ENCODE measurements at places on chromosomes 13 and 19.
A peak's percentile ranks its signal among the peaks of the same experiment; 100 is the strongest.

DNA sequence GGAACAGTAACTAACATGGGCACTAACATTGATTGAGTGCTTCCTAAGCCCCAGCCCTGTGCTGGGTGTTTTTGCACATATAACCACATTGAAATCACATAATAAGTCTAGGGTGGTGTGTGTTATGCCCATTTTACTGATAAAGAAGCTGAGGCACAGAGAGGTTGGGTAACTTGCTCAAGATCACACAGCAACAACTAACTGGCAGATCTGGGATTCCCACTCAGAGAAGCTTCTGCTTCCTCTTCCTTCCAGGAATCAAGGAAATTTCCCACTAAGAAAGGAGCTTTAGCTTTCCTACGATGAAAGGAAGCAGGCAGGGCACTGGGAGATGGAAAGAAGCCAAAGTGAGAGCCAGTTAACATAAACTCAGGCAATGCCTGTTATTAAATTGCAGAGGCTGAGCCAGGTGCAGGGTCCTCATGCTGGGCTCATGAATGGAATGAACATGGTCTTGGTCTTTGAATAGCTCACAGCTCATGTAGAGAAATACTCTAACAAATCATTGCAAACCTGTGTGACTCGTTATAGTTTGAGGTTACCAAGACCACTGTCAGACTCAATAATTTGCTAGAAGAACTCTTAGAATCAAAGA is 10.1 kb downstream of the SSC5D start:
- DNase-seq, result no peak

- DNase-seq, result no peak
These were observed 339.9 kb downstream of the SLC7A1 start for GRCh38 chr13:29255567-29255966.

DNA sequence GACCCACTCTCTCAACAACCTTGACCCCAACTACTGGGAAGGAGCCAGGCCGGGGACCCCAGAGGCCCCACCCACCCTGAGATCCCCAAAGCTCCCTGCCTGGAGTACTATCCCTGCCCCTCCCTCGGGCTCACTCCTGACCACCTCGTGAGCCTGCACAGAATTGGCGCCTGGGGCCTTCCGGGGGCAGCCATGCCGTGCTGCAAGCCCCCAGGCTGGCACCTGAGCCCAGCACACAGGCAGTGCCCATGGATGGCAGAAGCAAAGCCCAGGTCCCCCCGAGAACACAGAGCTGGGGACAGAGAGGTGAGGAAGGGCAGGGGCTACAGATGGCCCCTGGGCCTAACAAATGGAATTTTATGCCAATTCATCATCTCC is 13.9 kb downstream of the LSM4 start:
- DNase-seq, result no peak

GRCh38 chr13:110307767-110308655 is 927 bp downstream of the COL4A2 start:
- DNase-seq, result peak; percentile 78

DNA sequence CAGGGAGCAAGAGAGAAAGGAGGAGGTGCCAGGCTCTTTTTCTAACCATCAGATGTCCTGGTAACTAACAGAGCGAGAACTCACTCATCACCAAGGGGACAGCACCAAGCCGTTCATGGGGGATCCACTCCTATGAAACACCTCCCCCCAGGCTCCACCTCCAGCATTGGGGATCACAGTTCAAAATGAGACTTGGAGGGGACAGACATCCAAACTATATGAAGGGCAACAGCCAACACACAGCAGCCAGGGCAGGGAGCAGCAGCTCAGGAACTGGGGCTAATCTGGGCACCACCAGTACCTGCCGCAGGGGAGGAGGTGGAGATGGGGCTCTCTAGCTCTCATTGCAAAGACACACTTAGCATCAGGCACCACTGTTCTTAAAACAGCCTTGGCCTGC is 34.3 kb upstream of the VSTM2B start:
- no peak for DNase-seq

DNA sequence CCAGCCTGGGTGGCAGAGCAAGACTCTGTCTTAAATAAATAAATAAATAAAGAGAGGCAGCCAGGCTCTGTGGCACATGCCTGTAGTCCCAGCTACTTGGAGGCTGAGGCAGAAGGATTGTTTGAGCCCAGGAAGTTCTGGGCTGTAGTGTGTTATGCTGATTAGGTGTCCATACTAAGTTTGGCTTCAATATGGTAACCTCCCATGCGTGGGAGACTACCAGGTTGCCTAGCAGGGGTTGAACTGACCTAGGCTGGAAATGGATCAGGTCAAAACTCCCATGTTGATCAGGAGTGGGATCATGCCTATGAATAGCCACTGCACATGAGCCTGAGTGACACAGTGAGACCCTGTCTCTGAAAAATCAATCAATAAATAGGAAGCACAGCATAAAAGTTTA is 4.0 kb upstream of the SNRNP70 start:
- no peak for DNase-seq

DNA sequence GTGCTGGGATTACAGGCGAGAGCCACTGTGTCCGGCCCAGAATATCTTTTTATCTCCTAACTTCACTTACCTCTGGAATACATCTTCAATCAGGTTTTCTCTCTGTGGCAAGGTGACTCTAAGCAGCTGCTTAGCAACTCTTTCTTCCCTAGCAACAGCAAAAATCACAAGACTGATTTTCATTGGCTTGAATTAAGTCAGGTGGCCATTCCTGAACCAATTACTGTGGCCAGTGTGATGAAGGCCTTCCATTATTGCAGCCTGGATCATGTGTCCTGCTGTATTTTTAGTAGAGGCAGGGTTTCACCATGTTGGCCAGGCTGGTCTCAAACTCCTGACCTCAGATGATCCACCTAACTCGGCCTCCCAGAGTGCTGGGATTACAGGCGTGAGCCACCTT is 9.0 kb upstream of the LTBP4 start:
- peak; percentile 69 for DNase-seq

DNA sequence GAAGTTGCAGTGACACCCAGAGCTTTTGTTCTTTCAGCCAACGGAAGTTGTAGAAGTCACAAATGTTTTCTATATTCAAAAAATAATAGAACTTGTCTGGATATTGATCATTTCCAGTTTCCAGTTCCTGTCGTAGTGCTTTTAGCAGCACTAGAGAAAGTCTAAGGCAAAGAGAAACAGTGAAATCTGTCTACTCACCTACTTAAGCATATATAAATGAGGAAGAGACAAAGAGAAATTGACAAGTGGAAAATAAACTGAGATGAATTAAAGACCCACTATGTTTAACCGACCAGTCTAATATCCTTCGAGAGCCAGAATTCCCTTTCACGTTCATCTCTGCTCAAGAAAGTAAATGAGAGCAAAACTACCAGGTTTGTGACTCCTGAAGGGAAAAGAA is 36.7 kb downstream of the DACH1 start:
- DNase-seq, result no peak

- DNase-seq, result no peak
These were observed 110.0 kb upstream of the PABPC3 start for GRCh38 chr13:24985896-24986295.

GRCh38 chr13:25927363-25927762 is 124.5 kb downstream of the SHISA2 start:
- DNase-seq, result no peak

GRCh38 chr13:96710166-96710862 is 284.0 kb downstream of the OXGR1 start:
- DNase-seq, result no peak

- no peak for DNase-seq
These were observed 369.6 kb downstream of the DCT start for GRCh38 chr13:94109715-94110374.

- DNase-seq, result peak; percentile 49
These were observed 20.4 kb downstream of the LMO7 start for GRCh38 chr13:75656425-75656989.

GRCh38 chr13:21883713-21884112 is 212.8 kb downstream of the FGF9 start:
- DNase-seq, result no peak

DNA sequence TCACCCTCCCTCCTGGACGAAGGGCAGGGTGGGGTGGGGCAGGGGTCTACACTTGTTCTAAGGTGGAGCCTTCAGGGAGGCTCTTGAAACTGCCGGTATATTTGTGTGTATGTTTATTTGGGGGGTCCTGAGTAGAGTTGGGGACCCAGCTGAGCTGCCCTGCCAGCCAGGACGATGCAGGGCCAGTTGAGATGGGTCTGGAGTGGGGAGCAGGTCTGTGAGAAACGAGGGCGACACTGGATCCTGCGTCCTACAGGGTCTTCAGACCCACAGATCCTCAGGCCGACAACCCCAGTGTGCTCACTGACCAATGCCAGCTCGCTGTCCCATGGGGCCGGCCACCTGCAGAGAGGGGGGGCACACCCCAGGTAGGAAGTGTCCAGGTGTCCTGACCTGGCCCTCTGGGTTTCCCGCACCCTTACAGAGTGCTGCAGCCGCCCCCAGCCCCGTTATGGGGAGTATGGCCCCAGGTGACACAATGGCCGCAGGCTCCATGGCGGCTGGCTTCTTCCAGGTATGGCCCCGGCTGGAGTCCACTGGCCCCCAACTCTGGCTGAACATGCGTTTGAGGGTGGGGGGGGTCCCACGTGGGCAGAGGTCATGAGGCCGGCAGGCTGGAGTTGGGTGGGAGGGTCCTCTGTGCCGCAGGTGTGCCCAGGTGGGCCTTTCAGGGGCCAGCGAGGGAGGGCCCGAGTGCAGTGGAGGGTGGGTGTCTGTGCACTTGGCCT is 7.4 kb downstream of the ISYNA1 start:
- DNase-seq, result no peak

DNA sequence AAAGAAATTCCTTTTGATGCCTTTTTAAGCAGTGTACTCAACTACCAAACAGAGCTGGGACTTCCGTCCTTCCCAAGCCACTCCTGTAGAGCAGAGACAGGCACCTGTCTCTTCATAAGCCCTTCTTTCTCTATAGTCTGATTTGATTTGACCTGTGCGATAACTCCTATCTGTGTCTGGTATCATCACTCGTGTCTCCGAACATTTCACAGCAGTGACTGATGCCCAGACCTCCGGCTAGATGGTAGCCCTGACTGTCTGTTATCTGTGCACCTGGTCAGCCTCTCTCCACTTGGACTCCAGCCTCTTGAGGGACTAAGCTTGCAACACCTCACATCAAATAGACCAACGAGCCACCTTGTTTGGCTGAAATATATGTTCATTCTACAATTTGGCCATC is 316.2 kb upstream of the ZNF507 start:
- DNase-seq, result no peak

GRCh38 chr13:110030394-110030928 is 244.1 kb upstream of the IRS2 start:
- no peak for DNase-seq

- DNase-seq, result no peak
These were observed 26.9 kb upstream of the RNF17 start for GRCh38 chr13:24737042-24737441.

DNA sequence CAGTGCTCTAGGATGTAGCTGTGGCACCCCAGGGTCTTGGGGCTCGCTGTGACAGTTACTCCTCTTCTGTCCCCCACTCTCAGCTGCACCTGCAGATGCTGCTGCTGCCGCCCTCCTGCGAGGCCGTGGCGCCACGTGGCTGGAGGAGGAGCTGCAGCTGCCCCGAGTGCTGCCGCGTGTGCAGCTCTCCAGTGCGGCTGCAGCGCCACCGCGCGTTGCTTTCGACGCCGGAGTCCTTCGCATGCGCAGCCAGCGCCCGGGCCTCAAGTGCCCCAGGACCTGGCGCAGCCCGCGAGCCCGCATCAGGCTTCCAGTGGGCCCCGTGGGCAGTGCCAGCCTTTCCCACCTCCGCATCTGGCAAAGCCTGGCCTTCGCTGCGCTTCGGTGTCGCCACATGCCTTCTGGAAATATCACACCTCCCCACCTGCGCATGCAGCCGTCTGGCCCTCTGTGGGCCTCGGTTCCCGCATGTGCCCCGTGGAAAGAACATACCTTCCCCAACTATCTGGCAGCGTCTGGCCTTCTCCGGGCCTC is 692 bp upstream of the ZNF580 start:
- DNase-seq, result peak; percentile 52

- DNase-seq, result peak; percentile 71
These were observed 11.7 kb downstream of the PLIN4 start for GRCh38 chr19:4506449-4507149.

- no peak for DNase-seq
These were observed 471.0 kb downstream of the TBC1D4 start for GRCh38 chr13:75010941-75011340.

GRCh38 chr13:96822895-96823294 is 171.4 kb downstream of the OXGR1 start:
- peak; percentile 1 for DNase-seq

GRCh38 chr13:40508767-40509342 is 157.6 kb downstream of the FOXO1 start:
- no peak for DNase-seq

- DNase-seq, result no peak
These were observed 221.7 kb downstream of the KCNRG start for GRCh38 chr13:50236898-50237318.

DNA sequence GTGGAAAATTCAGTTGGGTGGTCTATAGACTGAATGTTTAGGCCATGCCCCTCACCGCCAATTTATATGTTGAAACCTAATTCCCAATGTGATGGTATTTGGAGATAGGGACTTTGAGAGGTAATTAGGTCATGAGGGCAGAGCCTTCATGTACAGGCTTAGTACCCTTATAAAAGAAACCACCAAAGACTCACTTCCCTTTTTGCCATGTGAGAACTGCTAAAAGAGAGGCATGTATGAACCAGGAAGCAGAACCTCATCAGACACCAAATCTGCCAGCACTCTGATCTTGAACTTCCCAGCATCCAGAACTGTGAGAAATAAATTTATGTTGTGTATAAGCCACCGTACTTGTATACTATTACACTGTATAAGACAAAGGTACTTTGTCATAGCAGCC is 40.6 kb downstream of the UQCRFS1 start:
- DNase-seq, result no peak

GRCh38 chr13:105016266-105016665 is 1519.2 kb downstream of the EFNB2 start:
- DNase-seq, result no peak

DNA sequence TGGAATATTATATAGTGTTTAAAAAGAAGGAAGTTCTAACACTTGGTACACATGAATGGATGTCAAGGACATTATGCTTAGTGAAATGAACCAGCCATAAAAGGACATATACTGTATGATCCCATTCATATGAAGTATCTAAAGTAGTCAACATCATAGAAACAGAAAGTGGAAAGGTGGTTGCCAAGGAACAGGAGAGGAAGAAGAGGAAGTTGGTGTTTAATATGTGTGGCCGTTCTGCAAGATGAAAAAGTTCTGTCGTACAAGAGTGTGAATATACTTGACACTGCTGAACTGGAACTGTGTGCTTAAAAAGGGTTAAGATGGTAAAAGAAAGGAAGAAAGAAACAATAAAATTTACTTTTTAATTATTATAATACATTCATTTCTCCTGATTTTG is 33.1 kb upstream of the C1QTNF9 start:
- no peak for DNase-seq

DNA sequence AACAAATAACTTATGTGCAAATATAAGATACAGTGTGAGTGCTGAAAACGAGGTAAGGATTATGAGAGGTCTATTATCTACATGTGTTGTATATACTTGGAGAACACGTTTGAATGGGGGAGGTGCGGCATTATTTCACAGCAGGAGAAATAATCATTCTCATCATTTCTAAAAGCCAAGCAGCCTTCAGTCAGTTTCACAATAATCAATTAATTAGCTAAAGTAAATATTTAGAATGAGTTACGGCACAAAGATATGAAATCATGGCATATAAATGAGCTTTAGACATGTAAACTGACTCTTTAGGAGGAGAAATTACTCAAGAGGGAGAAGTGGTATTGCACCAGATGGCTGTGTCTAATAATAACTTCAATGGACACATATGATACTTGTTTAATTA is 366.6 kb downstream of the DNAJC15 start:
- peak; percentile 50 for DNase-seq

- peak; percentile 18 for DNase-seq
These were observed 161.1 kb downstream of the LACC1 start for GRCh38 chr13:44040818-44041100.

- peak; percentile 89 for DNase-seq
These were observed 152.4 kb downstream of the LMO7 start for GRCh38 chr13:75788481-75788981.

All from EH (cell line).